ENCODE measurements at places on chromosomes 2 and 18.

DNA sequence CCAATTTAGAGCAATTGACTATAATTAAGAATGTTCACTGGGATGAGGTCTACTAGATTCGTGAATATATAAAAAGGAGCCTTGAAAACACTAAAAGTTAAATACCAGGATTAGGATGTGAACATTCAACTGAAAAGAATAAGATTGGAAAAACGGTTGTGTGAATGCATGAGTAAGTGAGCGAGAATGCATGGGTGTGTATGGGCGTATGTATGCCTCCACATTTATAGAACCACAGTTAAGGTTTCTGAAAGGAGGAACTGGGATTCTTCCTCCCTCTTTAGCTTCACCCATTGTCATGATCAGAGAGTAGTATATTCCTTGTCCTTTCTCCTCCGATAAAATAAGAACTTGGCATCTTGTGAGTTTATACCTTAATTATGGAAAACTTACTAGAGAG lies 151.1 kb upstream of the UBE2E3 start:
- no peak for DNase-seq

GRCh38 chr2:45382744-45383143 lies 228.3 kb downstream of the SRBD1 start:
- DNase-seq = no peak

DNA sequence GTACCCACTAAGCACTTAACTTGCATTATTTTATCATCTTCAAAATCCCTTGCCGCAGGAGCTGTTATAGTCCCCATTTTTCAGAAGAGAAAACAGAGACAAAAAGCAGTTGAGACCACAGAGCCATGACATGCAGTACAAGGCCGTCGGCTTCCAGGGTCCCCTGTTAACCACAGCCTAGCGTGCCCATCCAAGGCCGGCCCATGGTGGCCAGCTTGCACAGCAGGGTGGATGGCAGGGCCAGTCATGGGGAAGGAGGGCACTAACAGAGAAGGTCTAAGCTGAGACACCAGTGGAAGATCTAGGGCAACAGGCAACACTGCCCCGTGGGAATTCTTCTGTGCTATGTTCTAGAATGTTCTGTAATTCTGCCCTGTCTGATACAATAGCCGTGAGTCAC lies 192.6 kb upstream of the ID2 start:
- no peak for DNase-seq

GRCh38 chr2:222649801-222650200 lies 6.1 kb downstream of the FARSB start:
- no peak for DNase-seq

- DNase-seq = no peak
Measured at GRCh38 chr2:181268174-181268867, 188.9 kb upstream of the ITGA4 start.

DNA sequence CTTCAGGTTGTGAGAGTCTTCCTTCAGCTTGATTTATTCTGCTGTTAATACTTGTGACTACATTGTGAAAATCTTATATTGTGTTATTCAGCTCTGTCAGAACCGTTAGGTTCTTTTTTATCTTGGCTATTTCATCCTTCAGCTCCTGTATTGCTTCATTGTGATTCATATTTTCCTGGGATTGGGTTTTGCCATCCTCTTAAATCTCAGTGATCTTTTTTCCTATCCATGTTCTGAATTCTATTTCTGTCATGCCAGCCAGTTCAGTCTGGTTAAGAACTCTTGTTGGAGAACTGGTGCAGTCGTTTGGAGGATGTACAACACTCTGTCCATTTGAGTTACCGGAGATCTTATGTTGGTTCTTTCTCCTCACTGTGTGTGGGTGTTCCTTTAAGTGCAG lies 19.1 kb downstream of the MSTN start:
- DNase-seq = no peak

DNA sequence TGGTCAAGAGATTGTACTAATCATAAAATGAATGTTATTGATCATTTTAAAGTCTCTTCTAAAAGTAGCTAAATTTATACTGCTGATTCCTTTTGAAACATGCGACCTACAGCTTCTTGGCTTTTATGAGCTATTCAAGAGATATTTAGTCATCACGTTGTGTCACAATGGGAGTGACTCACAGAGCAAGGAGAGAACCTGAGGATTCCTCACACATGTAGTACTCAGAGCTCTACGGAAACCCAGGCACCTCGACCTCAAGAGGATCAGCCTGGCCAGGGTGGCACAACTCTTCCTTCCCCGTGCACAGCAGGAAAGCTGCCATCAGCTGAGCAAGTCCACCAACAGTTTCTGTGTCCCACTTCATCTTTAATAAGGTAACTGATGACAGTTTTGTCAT lies at the start of gene DHRS9:
TSS of gene DHRS9 (plus strand) at position 223 of the 400 bp plus-strand sequence. CDS start 12,019 bp downstream, outside the sequence.
- no peak for DNase-seq

GRCh38 chr2:189454009-189454408 lies 12.7 kb downstream of the WDR75 start:
- DNase-seq = no peak

DNA sequence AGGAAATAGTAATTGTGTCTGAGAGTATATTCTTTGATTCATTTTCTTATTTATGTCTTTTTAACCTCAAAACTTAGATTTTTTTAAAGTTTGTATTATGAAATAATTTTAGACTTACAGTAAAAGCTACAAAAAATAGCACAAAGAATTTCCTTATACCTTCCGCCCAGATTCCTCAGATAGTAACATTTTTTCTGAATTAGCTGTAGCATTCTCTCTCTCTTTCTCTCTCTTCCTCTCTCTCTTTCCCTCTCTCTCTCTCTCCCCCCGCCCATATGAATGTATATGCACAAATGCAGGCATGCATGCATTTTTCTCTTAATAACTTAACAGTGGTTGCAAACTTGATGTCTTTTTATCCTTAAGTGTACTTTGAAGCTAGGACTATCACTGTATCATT lies 361.1 kb upstream of the NRP2 start:
- no peak for DNase-seq

DNA sequence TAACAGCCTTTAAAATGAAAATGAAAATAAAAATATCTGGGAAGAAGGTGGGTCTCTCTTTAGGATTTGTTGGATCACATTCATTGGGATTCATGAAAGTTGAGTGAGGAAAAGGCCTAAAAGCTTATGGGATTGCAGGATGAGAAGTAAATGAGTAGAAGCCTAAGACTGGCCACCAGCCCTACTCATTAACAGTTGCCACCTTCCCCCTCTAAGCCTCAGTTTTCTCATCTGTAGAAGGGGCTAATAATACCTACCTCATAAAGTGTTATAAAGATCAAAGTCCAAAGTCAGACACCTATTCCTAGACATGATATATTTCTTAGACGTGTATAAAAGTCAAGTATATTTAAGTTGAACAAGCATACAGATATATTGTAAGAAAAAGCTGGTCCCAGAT lies 23.8 kb downstream of the RDH14 start:
- DNase-seq = no peak

- DNase-seq = no peak
Measured at GRCh38 chr18:8366656-8367055, 242.6 kb upstream of the RAB12 start.

DNA sequence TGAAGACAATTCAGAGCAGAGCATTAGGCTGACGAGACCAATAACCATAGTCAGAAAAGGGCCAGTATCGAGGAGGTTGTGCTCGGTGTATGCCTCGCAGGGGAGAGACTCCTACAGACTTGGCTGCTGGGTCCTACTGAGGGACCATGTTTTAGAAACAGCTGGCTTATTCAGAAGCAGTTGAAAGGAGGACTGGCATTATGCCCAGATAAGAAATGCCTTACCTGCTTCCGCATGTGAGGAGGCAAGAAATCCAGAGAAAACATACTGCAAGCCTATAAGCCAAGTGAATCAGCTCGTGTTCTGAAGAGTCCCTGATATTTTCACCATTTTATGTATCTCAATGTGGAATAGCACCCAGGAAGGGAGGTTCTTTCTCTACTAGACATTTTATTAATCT lies 434.7 kb downstream of the GRB14 start:
- no peak for DNase-seq

DNA sequence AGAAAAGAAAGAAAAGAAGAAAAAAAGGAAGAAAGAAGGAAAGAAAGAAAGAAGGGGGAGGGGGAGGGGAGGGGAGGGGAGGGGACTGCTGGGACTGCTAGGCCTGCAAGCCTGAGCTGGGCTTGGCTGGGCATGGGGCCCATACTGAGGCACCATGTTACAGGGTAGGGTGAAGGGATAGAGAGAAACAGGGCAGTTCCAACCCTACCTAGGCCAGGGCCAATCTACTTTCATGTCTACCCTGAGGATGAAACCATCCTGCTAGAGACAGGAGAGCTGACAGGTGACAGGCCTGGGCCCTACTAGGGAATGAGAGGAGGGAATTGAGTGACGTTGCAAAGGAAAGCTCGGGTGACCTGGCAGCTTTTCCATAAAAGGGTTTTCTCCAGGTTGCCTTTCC lies 41.7 kb downstream of the TEX44 start:
- DNase-seq = no peak

DNA sequence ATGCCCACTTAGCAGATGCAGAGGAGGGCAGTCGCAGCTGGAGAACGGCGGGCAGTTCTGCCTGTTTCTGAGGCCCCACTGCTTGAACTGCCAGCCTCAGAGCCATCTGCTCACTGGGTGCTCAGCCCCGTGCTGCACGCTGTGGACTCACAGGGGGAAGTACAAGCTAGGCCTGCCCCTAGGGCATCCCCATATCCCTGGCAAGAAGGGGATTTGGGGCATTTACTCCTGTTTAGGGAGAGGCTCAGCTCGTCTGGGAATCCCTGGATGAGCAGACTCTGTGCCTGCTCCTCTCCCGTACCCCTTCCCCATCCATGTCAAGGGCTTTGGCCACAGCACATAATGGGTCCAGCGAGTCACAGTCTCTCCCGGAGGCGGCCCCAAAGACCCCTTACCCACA lies 169.8 kb upstream of the PKDCC start:
- DNase-seq = no peak

DNA sequence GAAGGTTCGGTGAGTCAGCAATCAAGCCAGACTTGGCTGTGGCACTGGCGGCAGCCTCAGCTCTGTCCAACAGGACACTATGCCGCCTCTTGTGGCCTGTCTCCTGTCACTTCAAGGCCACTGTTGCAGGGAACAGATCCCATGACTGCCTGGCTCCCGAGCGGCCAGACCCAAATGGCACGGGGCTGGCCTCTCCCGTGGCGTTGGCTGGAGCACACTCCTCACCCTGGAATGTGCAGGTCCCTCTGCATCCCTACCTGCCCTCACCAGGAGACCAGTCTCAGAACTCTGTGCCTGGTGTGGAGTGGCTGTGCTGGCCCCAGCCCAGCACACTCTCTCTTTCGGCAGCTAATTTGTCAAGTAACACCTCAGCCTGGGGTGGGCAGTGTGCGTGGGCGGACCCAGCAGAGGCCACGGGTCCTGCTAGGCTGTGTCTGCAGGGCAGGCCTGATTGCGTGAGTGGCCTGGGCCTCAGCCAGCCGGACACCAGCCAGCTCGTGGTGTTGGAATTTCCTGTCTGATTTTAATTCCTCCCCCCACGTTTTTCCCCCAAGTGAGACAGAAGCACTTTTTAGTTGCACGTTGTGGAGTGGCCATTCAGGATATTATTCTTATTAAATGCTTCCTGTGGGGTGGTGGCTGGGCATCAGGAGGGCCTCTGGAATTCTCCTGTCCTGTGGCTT lies 179.3 kb downstream of the GLI2 start:
- DNase-seq = no peak

DNA sequence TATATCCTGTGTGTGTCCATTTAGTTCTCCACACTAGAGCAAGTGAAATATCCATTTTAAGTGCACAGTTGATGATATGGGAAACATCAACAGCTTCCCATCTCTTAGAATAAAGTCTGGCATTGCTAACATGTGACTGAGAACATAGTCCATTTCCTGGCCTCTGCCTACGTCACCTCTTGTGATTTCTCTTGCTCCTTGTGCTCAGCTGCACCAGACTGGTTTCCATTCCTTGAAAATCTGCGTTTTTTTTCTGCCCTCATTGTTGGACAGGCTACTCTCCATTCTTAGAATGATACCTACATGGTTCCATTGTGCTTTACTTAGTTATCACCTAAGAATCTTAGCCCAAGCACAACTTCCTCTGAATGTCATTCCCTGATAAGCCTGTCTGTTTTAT lies 851.2 kb upstream of the ID2 start:
- no peak for DNase-seq

DNA sequence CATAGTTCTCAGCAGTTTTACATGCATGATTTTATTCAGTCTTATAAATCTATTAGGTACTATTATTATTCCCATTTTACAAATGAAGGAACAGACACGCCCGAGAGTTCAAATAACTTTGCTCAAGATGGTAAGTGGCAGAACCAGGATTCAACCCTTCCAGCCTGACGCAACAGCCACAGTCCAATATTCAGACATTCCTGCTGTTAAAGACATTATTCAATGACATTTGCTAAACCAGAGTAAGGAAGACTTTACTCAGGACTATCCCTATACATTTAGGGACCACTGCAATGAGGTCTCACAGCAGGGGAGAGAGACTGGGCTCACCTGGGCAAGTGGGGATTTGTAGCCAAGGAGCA lies 29.4 kb upstream of the IGFBP2 start:
- no peak for DNase-seq

GRCh38 chr18:46518438-46518837 lies 138.6 kb downstream of the LOXHD1 start:
- no peak for DNase-seq
